ENCODE measurements at places on chromosomes 1 and 21. TPM values are rescaled to one million over a fixed set of nuclear protein-coding genes. Genes with fewer than 3 reads are reported as not detected.

CD5L gene
- total RNA-seq, result not detected

E2F2 gene
- total RNA-seq, result 0.30 TPM

PCP4L1 gene
- 0.38 TPM for total RNA-seq

PLEKHA6 gene
- total RNA-seq, result 27.9 TPM

C1orf210 gene
- total RNA-seq, result not detected

S100A12 gene
- 4.1 TPM for total RNA-seq

OR2T33 gene
- total RNA-seq, result not detected

KCNJ9 gene
- total RNA-seq, result not detected

MX2 gene
- 5.0 TPM for total RNA-seq

ALX3 gene
- 0.22 TPM for total RNA-seq

OR6K3 gene
- not detected for total RNA-seq

FAM177B gene
- not detected for total RNA-seq

SMCP gene
- not detected for total RNA-seq

APOBEC4 gene
- total RNA-seq, result not detected

RAB42 gene
- total RNA-seq, result 1.1 TPM

CD244 gene
- total RNA-seq, result 0.24 TPM

COL11A1 gene
- total RNA-seq, result 0.13 TPM

LCA5L gene
- total RNA-seq, result 1.7 TPM

SPRR2A gene
- total RNA-seq, result not detected

AKNAD1 gene
- total RNA-seq, result not detected

RNU1-4 gene
- 6,195 TPM for total RNA-seq

C1orf56 gene
- 8.9 TPM for total RNA-seq

GUCA2A gene
- total RNA-seq, result not detected

TMPRSS15 gene
- total RNA-seq, result not detected

LCE1F gene
- not detected for total RNA-seq

C1QA gene
- 35.1 TPM for total RNA-seq

AADACL3 gene
- total RNA-seq, result not detected

BRDT gene
- not detected for total RNA-seq

IL19 gene
- not detected for total RNA-seq

SPRR3 gene
- not detected for total RNA-seq

LRRC53 gene
- not detected for total RNA-seq

SELP gene
- total RNA-seq, result 10.6 TPM

C8A gene
- not detected for total RNA-seq

FCGR3B gene
- 8.4 TPM for total RNA-seq

CA6 gene
- total RNA-seq, result not detected

MFAP2 gene
- total RNA-seq, result 4.8 TPM

PGLYRP4 gene
- total RNA-seq, result not detected

ANKRD45 gene
- 0.32 TPM for total RNA-seq

FPGT gene
- total RNA-seq, result 14.9 TPM

SPRR4 gene
- total RNA-seq, result not detected

CYP4A11 gene
- not detected for total RNA-seq

FNDC10 gene
- 1.7 TPM for total RNA-seq

PPP1R15B gene
- 21.2 TPM for total RNA-seq

SELL gene
- total RNA-seq, result 4.0 TPM

DNASE2B gene
- total RNA-seq, result not detected

KRTAP12-2 gene
- not detected for total RNA-seq

FBXO44 gene
- 19.8 TPM for total RNA-seq

PLEKHM2 gene
- 93.1 TPM for total RNA-seq

RGS13 gene
- 0.27 TPM for total RNA-seq

SH2D1B gene
- not detected for total RNA-seq

CLCA4 gene
- 0.13 TPM for total RNA-seq

Measured in cardiac septum (tissue), 1 donor.